Activated naive CD8-positive, alpha-beta T cell treated with anti-CD3 and anti-CD28 coated beads, Interleukin-2, amount 50 U/mL, for 24 hours (primary cell): ENCODE measurements at places on chromosomes 2 and 18.

DNA sequence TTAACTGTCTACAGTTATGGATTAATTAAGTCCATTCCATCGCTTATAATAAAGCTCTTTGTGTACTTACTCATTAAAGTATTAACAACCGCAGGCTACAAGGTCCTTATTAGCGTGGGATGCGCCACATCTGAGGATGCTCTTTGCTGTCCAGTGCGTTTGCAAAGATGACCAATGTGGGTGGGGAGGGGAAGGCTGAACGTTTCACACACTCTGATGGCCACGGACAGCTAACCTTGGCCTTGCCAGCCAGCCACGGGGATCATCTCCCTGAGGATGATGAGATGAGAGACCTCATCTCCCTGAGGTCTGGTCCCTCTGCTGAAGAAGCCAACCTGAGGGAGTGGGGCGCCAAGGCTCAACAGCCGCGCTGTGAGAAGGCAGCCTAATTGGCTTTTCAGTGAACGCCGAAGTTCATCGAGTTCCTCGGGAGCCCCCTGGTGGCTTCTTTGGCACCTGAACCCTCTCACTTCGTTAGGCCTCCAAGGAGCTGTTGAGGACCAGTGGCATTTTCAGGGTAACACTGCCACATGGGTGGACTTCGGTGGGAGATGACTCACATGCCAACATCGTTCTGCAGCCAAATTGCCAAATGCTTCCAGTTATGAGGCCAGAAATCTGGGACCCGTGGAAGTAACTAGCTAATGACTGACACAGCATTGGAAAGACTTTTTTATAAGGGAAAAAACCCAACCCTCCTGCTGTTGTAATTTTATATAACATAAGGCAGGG is 69.3 kb upstream of the SEC11C start:
- H3K4me1 ChIP-seq: peaks cover 6% of the 10 kb centered on the region
- H3K27me3 ChIP-seq: no peaks in the 10 kb centered on the region
- no peaks in the 10 kb centered on the region for H3K36me3 ChIP-seq
- no peak overlapping the region for H3K4me3 ChIP-seq

DNA sequence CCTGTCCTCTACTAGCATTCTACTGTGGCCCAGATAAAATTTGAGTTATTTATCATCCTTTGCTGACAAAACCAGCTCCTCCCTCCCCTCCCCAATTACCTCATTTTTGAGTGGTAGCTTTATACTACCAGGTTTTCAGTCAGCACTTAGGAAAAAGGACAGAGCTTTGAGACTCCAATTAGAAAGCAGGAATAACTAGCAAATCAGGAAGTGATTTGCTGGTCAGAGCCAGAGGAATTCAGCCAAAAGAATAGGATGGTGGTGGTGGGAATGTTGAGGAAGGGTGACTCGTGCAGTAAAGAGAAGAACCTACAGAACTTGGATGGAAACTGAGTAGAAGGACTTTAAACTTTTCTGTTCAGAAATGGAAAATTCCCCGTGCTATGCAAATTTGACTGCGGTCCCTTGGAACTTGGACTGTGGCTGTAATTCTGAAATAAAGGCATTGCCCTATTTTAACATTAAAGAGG is 3.7 kb downstream of the MYL12B start:
- peak overlapping the region; percentile 33 for H3K4me3 ChIP-seq
- H3K36me3 ChIP-seq: peaks cover 19% of the 10 kb centered on the region
- H3K4me1 ChIP-seq: peaks cover 77% of the 10 kb centered on the region
- DNase-seq: no peak

- H3K36me3 ChIP-seq: peaks cover 23% of the 10 kb centered on the region
- no peak for DNase-seq
- H3K4me1 ChIP-seq: no peaks in the 10 kb centered on the region
- no peak overlapping the region for H3K4me3 ChIP-seq
Measured at GRCh38 chr2:15615301-15615920, 23.7 kb downstream of the DDX1 start.

- no peak for DNase-seq
- H3K27me3 ChIP-seq: no peaks in the 10 kb centered on the region
- peak overlapping the region; percentile 53 for H3K27ac ChIP-seq
- H3K36me3 ChIP-seq: peaks cover 3% of the 10 kb centered on the region
- H3K4me1 ChIP-seq: peaks cover 82% of the 10 kb centered on the region
- peak overlapping the region; percentile 54 for H3K4me3 ChIP-seq
Measured at GRCh38 chr2:37583402-37583801, 88.0 kb downstream of the CDC42EP3 start.

DNA sequence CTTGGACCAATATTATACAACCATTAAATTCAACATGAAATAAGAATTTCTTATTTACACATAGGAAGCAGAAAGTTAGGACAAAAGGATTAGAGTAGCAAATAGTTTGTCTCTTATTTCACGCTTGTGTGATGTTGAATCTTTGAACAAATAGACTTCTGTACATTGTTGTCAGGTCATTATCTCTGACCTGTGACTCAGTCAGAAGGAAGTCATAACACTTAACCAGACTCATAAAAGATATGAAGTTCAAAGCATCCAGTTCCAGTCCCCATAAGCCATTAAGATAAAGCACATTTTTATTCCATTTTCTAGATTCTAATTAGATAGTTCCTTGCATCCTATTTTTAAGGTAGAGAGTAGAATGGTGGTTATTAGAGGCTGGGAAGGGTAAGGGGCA is 130.8 kb downstream of the UPP2 start:
- DNase-seq: no peak
- H3K4me1 ChIP-seq: no peaks in the 10 kb centered on the region
- H3K36me3 ChIP-seq: no peaks in the 10 kb centered on the region
- no peak overlapping the region for H3K4me3 ChIP-seq
- H3K27me3 ChIP-seq: no peaks in the 10 kb centered on the region

- H3K4me3 ChIP-seq: no peak overlapping the region
- no peaks in the 10 kb centered on the region for H3K4me1 ChIP-seq
- no peaks in the 10 kb centered on the region for H3K27me3 ChIP-seq
- no peak overlapping the region for H3K27ac ChIP-seq
Measured at GRCh38 chr2:45879406-45879805, 227.9 kb downstream of the PRKCE start.

DNA sequence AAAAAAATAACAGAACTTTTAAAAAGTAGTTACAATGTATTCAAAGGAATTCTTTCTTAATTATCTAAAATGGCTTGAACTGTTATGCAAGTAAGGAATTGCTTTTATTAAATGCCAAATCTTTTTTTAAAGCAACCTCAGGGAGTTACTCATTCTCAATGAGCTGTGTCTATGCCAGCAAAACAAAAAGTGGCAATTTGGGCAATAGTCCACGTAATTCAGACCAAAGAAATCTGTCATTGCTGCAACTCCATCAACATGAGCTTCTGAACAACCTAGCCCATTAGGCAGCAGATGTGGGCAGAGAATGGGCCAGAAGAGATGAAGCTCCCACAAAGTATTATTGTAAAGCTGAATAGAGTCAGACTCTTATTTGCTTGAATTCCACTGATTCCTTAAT is 118.4 kb downstream of the ALK start:
- DNase-seq: no peak
- no peak overlapping the region for H3K27ac ChIP-seq
- no peaks in the 10 kb centered on the region for H3K27me3 ChIP-seq
- no peaks in the 10 kb centered on the region for H3K36me3 ChIP-seq
- no peaks in the 10 kb centered on the region for H3K4me1 ChIP-seq

GRCh38 chr2:75595541-75596395 is 35.0 kb upstream of the EVA1A start:
- peaks cover 8% of the 10 kb centered on the region for H3K27me3 ChIP-seq
- H3K4me3 ChIP-seq: no peak overlapping the region
- no peak overlapping the region for H3K27ac ChIP-seq
- DNase-seq: no peak
- H3K4me1 ChIP-seq: peaks cover 7% of the 10 kb centered on the region

GRCh38 chr2:237217995-237218616 is 132.4 kb downstream of the COPS8 start:
- no peaks in the 10 kb centered on the region for H3K36me3 ChIP-seq
- no peak for DNase-seq
- H3K27ac ChIP-seq: no peak overlapping the region
- no peak overlapping the region for H3K4me3 ChIP-seq

- no peak for DNase-seq
- peaks cover 2% of the 10 kb centered on the region for H3K27me3 ChIP-seq
- no peak overlapping the region for H3K27ac ChIP-seq
- no peaks in the 10 kb centered on the region for H3K4me1 ChIP-seq
Measured at GRCh38 chr2:236008006-236008405, 160.2 kb downstream of the GBX2 start.

DNA sequence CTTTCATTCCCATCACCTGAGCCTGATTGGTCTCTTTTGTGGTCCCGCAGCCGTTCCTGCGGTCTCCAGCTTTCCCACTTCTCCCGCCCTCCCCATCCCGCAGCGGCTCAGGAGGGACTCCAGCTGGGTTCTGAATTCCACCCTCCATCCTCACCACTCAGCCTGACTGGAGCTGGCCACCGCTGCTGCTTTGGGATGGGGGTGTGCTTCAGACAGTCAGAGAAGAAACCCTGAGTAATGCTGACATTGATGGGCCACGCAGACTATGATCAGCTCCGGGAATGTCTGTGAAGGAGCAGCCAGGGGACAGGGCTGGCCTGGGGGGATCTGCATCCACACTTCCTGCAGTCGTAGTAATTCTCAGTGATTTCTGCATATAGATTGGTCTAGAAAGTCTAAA is 45.9 kb upstream of the TXNDC2 start:
- H3K27me3 ChIP-seq: peaks cover 6% of the 10 kb centered on the region
- no peaks in the 10 kb centered on the region for H3K4me1 ChIP-seq
- no peak overlapping the region for H3K4me3 ChIP-seq
- no peak overlapping the region for H3K27ac ChIP-seq

- H3K36me3 ChIP-seq: peaks cover 31% of the 10 kb centered on the region
- H3K27me3 ChIP-seq: no peaks in the 10 kb centered on the region
- H3K4me1 ChIP-seq: peaks cover 61% of the 10 kb centered on the region
- peak overlapping the region; percentile 44 for H3K4me3 ChIP-seq
- no peak for DNase-seq
Measured at GRCh38 chr2:134312482-134312881, 58.6 kb downstream of the MGAT5 start.

DNA sequence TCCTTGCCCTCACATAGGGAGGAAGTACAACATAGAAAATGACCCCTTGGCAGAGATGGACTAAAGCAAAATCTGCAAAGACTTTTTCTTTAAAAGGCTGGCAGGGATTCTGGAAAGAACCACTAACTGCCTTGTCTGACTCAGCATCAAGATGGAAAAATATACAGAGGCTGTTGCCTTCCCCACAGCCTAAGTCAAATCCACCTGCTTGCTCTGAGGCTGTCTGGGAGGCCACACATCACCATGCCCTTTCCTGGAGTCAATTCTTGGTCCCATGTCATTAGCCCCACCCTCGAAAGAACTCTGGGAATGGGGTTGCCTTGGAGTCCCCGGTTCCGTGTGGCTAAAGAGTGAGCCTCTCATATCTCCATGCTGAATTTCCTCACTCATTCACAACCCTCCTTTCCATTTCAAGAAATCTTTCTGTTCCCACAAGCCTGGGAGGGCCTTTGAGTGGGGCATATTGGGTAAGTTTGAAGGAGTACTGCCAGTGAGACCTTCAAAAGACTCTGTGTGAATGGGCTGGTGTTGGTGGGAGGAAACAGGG is 39.4 kb downstream of the BMP10 start:
- peaks cover 2% of the 10 kb centered on the region for H3K36me3 ChIP-seq
- peak overlapping the region; percentile 65 for H3K4me3 ChIP-seq
- DNase-seq: peak; percentile 15

- H3K4me1 ChIP-seq: peaks cover 31% of the 10 kb centered on the region
- H3K27ac ChIP-seq: no peak within 1 kb of the TSS
- H3K27me3 ChIP-seq: peaks cover 87% of the 10 kb centered on the region
- peak; percentile 35 for DNase-seq
- H3K36me3 ChIP-seq: no peaks in the 10 kb centered on the region
- peak within 1 kb of the TSS; percentile 83 for H3K4me3 ChIP-seq
Measured at GRCh38 chr2:66434679-66435548, at the start of gene MEIS1. Gene MEIS1, plus strand, starts transcription at chr2:66435125. Its CDS starts 732 bp downstream, at chr2:66435857.

- no peaks in the 10 kb centered on the region for H3K4me1 ChIP-seq
- H3K27me3 ChIP-seq: peaks cover 7% of the 10 kb centered on the region
- no peaks in the 10 kb centered on the region for H3K36me3 ChIP-seq
- no peak overlapping the region for H3K4me3 ChIP-seq
Measured at GRCh38 chr2:223055140-223055539, 3.1 kb downstream of the KCNE4 start.

DNA sequence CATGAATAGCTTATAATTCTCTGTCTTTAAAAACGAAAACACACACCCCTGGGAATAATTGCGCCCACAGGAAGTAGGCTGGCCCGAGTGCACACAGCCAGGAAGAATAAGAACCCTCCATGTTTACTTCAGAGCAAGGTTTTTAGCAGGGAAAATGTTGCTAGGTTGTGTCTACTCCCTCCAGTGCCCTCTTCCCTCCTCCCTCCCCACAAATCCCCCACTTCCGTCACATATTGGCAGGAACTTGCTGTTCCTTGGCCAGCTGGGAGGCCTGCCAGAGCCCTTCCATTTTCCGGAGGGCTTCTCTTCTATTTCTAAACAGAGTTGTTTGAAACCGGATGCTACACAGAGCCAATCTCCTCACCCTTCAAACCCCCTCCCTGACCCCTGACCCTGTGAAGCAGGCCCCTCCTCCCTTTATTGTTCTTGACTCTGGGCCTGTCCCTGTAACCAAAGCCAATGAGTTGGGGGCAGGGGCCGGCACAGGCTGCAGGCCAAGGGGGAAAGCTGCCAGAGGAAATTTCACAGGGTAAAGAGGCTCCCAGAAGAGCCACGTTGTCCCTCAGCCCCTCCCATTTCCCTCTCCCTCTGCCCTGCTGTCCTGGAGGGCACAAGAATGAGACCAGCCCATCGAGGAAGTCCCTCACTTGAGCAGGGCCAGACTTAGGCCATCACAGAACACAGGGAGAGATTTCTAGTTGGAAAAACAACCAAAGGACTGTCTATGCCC is 49.8 kb upstream of the LGALSL start:
- peaks cover 4% of the 10 kb centered on the region for H3K27me3 ChIP-seq
- no peak overlapping the region for H3K27ac ChIP-seq
- H3K36me3 ChIP-seq: no peaks in the 10 kb centered on the region
- DNase-seq: no peak

- no peaks in the 10 kb centered on the region for H3K36me3 ChIP-seq
- no peak overlapping the region for H3K4me3 ChIP-seq
- no peak overlapping the region for H3K27ac ChIP-seq
- no peaks in the 10 kb centered on the region for H3K4me1 ChIP-seq
- no peaks in the 10 kb centered on the region for H3K27me3 ChIP-seq
Measured at GRCh38 chr18:30439174-30439573, 603.4 kb downstream of the DSC3 start.
